GM23248 (cell line): ENCODE measurements at places on chromosomes 1 and 21. TPM values are rescaled to one million over a fixed set of nuclear protein-coding genes. Genes with fewer than 3 reads are reported as not detected.

Gene FCRL2
- polyA plus RNA-seq: not detected in 2 replicates

Gene FMO3
- polyA plus RNA-seq: not detected in 2 replicates

Gene TMEM54
- 33.7 and 36.1 TPM in 2 replicates for polyA plus RNA-seq

Gene ADORA1
- polyA plus RNA-seq: 2.2 and 3.3 TPM in 2 replicates

Gene CYP4X1
- polyA plus RNA-seq: not detected in 2 replicates

Gene FAM3B
- polyA plus RNA-seq: not detected in 2 replicates

Gene PROK1
- not detected in 2 replicates for polyA plus RNA-seq

Gene SELP
- not detected in 2 replicates for polyA plus RNA-seq

Gene FNDC5
- 0.15 and 0.33 TPM in 2 replicates for polyA plus RNA-seq

Gene CFAP141
- polyA plus RNA-seq: not detected in 2 replicates

Gene OR2T29
- not detected in 2 replicates for polyA plus RNA-seq
